ENCODE measurements at places on chromosomes 12 and 14. TPM values are rescaled to one million over a fixed set of nuclear protein-coding genes. Genes with fewer than 3 reads are reported as not detected.
A peak's percentile ranks its signal among the peaks of the same experiment; 100 is the strongest.

IFI27 gene
- polyA plus RNA-seq, result 1.9 TPM

GRCh38 chr12:100141666-100141997 is 1.0 kb downstream of the BLTP3B start:
- no peak for DNase-seq

DNA sequence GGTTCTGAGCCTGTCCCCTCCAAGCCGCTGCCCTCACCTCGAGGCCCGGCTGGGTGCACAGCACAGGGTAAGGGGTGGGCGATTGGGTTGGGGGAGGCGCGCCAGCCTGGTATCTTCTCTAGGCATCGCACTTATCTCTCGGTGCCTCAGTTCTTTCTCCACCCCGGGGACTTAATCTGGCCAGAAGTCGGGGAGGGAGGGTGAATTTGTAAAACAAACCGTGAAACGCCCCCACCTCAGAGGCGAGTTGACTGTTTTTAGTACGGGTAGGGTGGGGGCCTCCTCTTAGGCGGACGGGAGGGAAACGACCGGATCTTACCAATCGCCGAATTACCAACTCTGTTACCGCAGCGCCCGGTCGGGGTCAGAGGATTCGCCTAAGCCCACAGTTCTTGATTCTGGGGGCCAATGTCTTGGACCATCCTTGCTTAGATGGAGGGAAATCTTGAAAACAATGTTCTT is 1.4 kb upstream of the TBX3 start:
- DNase-seq, result no peak

- no peak for DNase-seq
Measured at GRCh38 chr12:44285321-44285960, 449.6 kb downstream of the TMEM117 start.

DNA sequence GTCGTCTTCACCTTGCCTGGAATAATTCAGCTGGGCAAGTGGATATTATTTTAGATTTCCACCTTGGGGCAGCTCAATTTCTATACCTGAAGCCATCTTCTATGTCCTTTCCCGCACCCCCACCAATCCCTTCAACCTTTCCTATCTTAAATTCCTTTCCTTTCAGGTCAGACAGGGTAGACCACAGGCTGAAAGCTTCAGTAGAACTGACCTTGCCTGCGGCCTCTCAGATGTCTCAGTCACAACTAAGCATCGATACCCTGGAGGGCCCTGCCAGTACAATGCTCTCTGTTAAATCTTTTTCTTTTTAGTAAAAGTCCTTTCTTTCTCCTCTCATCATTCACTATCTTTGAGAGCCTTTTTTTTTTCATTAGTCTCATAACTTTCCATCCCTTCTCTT is 38.9 kb downstream of the SLC2A14 start:
- no peak for DNase-seq

ABHD4 gene
- 40.6 TPM for polyA plus RNA-seq

- no peak for DNase-seq
Measured at GRCh38 chr14:22255017-22255950, 333.7 kb downstream of the DAD1 start.

- DNase-seq, result peak; percentile 79
Measured at GRCh38 chr12:122499991-122500684, 594 bp downstream of the ZCCHC8 start.

EML5 gene
- 0.39 TPM for polyA plus RNA-seq

GRCh38 chr12:110577864-110578693 is 5.0 kb downstream of the PPTC7 start:
- DNase-seq, result no peak

NRIP2 gene
- 0.03 TPM for polyA plus RNA-seq

KRT81 gene
- not detected for polyA plus RNA-seq

- DNase-seq, result no peak
Measured at GRCh38 chr12:123062681-123063486, 82.4 kb downstream of the ARL6IP4 start.

- DNase-seq, result no peak
Measured at GRCh38 chr12:50615907-50616296, 111.1 kb downstream of the DIP2B start.

TMCC3 gene
- polyA plus RNA-seq, result 1.1 TPM

GPR137C gene
- 2.7 TPM for polyA plus RNA-seq

DNA sequence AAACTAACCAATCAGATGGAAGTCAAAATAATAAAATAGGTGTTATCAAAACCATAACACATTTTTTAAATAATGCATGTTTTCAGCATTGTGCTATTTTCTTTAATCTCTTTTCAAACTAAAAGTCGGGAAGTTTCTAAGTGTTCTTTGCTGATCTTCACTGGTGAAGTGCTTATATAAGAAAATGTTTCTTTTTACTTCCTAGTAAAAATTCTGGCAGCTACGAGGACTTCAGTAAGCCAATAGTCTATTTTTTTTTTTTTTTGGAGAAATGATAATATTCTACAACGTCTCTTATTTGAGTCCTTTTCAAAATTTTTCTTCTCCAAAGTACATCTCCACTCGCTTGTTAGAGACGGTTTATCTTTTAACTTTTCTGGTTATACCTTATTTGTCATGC is 448.0 kb downstream of the SLC6A15 start:
- DNase-seq, result no peak

PAPLN gene
- polyA plus RNA-seq, result 25.6 TPM

DNA sequence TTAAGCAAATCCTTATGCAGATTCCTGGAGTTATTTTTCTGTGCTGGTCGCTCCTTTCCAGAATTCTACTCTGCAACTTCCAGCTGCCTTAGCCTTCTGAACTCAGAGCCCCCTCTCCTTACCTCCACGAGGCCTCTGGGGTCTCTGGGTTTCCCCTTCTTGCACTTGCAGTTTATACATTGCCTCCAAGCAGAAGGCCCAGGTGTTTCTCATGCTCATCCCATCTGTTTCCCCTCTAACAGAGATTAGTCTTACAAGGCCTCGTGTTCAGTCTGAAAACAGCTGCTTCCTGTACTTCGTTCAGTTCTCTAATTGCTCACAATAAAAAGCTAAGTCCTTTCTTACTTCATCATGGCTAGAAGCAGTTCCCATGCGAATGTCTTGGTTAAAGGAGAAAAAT is 134.4 kb upstream of the FGD4 start:
- no peak for DNase-seq

DNA sequence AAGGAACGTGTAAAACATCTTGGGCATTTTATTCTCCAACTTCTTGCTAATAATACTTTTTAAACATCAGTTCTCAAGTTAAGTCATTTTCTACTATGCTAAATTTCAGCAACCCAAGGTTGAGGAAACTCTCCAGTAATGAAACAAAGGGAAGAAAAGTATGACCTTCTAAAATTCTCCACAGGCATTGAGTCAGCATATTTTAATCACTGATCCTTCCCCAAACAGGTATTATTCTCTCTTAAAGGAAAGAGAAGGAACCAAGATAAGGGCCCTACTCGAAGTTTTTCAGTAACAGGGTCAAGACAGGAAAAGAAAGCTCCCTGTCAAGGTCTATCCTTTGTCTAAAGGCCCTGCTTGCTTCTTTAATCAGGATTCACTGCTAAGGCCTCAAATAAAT is 3.0 kb downstream of the KICS2 start:
- no peak for DNase-seq

KCNH3 gene
- polyA plus RNA-seq, result 0.47 TPM

DNA sequence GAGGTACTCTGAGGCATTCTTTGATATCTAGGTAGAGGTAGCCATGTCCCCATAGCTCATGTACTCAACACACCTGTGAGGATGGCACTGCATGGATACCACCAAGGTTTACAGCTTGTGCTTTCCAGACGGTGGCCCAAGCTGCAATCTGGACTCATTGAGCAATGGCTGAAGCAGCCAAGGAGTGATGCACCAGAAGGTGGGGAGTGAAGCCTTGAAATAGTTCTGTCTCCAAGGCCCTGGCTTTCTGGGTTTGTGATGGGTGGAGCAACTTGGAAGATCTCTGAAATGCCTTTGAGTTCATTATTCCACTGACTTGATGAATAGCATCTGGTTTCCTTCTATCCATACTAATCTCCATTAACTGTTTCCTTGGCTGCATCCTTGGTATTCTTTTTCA is 290.0 kb upstream of the NOVA1 start:
- no peak for DNase-seq
